ENCODE measurements at places on chromosomes 1 and 21. TPM values are rescaled to one million over a fixed set of nuclear protein-coding genes. Genes with fewer than 3 reads are reported as not detected.

DNA sequence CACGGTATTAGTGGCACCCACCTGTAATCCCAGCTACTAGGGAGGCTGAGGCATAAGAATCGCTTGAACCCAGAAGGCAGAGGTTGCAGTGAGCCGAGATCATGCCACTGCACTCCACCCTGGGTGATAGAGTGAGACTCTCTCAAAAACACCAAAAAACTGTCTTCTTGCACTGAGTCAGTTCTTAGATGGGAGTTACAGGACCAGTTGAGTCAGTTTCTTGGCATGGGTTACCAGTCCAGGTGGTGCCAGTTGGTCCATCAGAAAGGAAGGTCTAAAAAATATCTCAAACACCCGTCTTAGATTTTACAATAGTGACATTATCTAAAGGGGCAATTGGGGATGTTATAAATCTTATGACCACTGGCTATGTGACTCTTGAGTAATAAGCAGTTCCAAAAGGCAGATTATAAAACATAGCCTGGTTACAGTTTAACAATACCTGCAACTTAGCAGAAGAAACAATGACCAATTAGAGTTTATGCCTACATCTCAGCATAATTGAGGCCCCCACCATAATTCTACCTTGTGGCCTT is 206.9 kb upstream of the FGGY start:
- DNase-seq: no peak

DNA sequence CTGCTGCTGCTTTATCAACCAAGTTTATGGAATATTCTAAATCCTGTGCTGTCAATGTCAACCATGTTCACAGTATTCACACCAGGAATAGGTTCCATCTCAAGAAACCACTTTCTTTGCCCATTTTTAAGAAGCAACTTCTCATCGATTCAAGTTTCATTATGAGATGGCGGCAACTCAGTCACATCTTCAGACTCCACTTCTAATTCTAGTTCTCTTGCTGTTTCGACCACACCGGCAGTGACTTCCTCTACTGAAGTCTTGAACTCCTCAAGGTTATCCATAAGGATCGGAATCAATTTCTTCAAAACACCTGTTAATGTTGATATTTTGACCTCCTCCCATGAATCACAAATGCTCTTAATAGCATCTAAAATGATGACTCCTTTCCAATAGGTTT is 39.7 kb upstream of the IFNLR1 start:
- no peak for DNase-seq

DNA sequence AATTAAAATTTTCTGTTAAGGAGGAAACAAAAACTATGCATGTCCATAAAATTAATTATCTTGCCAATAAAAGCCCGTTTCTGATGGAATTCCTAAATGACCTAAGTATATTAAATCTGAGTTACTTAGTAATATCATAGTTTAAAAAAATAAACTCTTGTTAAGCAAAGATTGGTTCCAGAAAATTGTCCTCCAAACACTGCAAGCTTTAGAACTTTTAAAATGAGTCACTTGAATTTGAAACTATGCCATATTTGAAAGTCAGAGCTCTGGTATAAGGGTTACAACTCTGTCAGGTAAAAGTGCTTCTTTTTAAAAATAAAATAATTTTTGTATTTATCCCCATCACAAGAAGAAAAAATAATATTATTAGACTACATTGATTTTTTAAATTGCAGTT is 409.5 kb downstream of the PLPP3 start:
- DNase-seq: no peak

GRCh38 chr1:18552631-18553030 is 71.9 kb downstream of the KLHDC7A start:
- DNase-seq: no peak

DNA sequence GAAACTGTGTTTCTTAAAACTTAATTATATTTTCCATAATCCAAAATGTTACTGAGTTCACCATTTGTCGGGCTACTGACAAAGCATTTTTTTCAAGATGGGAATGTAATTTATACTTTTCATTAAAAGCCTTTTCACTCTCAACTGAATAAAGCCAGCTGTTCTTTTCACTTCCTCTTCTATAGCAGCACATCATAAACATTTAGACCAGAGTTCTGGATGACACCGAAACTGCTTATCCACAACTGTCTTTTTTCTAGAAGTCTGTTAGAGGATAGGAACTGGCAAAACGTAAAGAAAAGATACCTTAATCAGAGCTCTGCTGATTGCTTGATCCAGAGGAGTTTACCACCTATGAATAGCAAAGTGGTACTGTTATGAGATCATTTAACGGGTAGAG is 594.7 kb downstream of the ADGRL2 start:
- no peak for DNase-seq

- no peak for DNase-seq
Measured at GRCh38 chr21:17903029-17903806, 84.1 kb upstream of the C21orf91 start.

- no peak for DNase-seq
Measured at GRCh38 chr1:3533067-3534048, 78.0 kb downstream of the MEGF6 start.

DNA sequence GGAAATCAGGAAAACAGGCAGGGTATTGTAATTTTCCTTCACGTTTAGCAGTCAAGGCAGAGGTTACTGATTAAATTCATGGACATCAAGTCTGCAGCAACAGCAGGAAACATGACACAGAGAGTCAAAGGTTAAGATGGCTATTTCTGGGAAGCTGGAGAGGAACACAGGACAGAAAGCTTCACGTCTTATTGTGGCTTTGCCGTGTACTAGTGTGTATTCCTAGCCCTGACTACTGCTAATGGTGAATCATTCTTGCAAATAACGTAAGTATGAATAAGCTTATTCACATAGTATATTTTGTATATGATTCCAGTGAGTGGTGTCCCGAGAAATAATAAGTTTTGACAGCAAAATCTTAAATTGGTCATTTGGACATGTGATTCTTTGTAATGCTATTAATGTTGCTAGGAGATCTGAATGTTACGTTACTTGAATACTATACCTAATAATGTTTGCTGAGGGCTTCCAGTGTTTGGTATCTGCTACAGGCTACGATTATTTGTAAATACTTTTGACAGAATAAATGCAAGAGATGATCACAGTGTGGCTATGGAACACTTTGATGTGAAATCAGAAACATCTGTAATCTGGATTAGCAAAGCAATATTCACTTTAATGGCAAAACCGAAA is 77.4 kb downstream of the DISP1 start:
- no peak for DNase-seq

DNA sequence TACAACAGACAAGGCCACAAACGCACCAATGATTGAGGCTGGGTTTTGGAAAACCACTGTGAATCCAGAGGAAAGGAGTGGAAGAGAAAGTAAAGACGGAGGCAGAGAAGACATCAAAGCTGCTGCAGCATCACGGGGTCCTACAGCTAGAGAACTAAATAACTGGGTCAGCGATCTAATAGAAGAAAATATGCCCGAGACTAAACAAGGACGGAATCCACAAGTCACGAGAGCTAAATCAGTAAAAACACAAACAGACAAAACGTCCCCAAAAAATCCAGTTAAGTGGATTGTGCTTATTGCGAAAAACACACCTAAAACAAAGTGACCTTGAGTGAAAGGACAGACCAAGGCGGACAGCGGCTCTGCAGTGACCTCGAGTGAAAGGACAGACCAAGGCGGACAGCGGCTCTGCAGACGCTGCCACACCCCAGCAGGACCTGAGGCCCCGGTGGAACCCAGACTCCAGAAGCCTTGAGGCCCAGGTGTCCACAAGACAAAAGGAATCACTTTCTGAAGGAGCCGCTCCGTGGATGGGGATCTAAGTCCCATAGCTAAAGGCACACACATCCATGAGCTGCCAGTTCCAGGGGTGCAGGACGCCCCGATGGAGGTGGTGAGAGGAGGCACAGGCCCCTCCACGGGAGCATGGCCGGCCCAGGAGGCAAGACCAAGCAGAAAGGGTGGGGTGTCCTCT is 6.0 kb downstream of the FTCD start:
- no peak for DNase-seq

Gene KPRP
- total RNA-seq: not detected

Gene CFHR1
- total RNA-seq: not detected

DNA sequence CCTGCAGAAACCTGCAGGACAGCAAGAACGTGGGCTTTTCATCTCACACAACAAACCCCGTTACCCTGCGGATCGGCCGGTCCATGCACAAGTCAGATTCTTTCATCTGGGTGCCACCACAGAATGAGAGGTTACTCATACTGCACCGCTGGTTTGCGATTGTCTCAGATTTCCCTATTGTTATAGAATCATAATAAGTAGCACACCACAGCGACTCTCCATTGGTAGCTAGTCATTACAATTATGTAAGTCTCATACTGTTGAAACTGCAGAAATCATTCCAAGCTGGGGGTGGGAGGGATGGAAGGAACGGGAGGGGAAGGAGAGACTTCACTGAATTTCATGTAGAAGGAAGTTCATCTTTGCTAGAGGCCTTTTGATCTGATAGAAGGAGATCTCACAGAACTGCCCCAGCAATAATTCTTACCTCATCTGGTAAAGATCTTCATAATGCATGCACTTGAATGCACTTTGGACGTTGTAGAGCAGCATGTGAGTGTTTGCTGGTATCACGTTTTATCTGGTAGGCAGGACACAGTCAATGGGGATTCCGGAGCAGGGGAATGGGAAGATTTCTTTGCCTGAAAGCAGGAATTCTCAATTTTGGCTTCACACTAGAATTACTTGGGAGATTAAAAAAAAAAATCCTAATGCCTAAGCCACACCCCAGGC is 221.1 kb downstream of the KIF26B start:
- DNase-seq: no peak

- no peak for DNase-seq
Measured at GRCh38 chr1:100053727-100054126, 79.0 kb downstream of the SASS6 start.

DNA sequence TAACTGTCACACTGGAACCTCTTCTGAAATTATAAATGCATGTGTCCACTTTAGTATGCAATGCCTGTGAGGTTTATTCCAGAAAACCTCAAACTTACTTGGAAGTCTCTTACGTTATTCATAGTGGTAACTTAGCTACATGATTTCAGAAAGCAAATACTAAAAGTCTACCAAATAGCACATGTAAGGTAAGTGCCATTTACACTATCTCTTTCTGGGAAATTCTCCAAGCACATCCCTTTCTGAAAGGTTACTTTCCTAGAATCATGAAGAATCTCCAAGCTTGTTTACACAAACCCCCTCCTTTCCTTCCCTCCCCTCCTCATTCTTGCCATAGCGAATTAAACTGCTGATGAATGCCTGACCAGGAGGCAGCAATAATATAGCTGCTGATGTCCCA is 42.5 kb downstream of the RAB3GAP2 start:
- no peak for DNase-seq

Gene ADCY10
- total RNA-seq: not detected

Gene MIXL1
- 0.67 TPM for total RNA-seq

Gene SH2D5
- 17.5 TPM for total RNA-seq

GRCh38 chr1:13701271-13701640 is 1.3 kb downstream of the PRDM2 start:
- no peak for DNase-seq

DNA sequence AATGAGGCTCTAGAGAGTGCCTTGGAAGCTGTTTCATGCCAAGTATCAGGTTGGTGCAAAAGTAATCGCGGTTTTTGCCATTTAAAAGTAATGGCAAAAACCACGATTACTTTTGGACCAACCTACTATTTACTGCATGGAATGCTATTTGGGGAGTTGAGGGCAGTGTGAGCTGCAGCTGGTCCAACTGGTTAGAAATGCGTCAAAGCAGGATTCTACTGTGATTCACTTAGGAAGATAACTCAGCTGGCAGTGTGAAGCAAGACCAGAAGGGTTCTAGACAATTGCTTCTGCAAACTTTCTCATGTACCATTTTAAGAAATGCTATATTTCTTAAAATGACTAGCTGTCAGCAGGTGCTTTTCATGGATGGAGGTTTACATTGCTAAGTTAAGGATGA is 21.2 kb upstream of the PLA2G2C start:
- no peak for DNase-seq

DNA sequence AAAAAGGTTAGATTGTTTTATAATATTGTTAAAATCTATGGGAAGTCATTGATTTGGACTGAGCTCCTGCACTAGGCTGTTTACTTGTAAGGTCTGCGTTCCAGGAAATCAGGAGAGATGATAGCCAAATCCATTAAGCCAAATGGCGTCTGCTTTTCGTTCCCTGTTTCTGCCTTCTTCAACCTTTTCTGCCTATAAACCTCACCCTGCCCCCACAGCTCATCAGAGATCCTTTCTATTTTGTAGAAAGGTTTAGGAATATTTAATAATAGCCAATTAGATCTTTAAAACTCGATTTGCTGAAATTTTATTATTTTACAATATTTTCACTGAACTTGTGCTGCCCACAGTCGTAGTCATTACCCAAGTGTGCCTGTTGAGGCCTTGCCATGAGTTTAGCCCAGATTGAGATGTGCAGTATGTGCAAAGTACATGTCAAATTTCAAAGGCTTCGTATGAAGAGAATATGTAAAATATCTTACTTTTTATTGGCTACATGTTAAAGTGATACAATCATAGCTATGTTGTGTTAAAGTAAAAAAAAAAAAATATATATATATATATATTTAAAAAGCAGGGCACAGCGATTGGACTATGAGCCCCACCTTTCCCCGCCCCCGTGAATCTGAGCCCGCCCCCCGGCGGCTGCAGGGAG is 444 bp upstream of the IARS2 start:
- DNase-seq: no peak

Gene GPR3
- 1.6 TPM for total RNA-seq
